ENCODE measurements at places on chromosomes 7 and 10.

DNA sequence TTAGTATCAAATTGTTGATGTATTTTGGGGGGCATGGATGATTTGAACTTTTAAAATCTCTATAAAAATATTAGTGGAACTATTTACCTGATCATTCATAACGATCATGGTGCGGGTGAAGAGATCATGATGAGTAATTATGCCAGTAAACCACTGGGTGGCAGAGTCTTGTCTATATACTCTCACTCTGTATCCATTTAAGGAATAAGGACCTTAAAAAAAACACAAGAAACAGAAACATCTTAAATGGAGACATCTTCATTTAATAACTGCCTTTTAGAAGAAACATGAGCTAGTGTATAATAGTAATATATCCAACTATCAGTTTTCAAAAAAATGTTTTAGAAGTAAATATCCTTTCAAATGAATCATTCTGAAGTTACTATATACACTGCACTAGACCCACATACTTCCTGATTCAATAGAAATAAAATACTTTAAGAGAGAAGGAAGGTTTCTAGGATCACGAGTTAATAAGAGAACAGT, 84.0 kb downstream of the NRBF2 start:
- peak; percentile 72 for DNase-seq

- no peak for DNase-seq
These were observed 103.6 kb downstream of the AHR start for GRCh38 chr7:17401791-17402627.

- no peak for DNase-seq
These were observed 385.6 kb downstream of the DNAJB6 start for GRCh38 chr7:157722137-157723060.

GRCh38 chr10:86164174-86164774, 202.3 kb downstream of the GRID1 start:
- DNase-seq, result no peak

- no peak for DNase-seq
These were observed 148.6 kb upstream of the FAM3C start for GRCh38 chr7:121544726-121545125.

GRCh38 chr10:36779238-36779846, 346.1 kb upstream of the ANKRD30A start:
- DNase-seq, result no peak

DNA sequence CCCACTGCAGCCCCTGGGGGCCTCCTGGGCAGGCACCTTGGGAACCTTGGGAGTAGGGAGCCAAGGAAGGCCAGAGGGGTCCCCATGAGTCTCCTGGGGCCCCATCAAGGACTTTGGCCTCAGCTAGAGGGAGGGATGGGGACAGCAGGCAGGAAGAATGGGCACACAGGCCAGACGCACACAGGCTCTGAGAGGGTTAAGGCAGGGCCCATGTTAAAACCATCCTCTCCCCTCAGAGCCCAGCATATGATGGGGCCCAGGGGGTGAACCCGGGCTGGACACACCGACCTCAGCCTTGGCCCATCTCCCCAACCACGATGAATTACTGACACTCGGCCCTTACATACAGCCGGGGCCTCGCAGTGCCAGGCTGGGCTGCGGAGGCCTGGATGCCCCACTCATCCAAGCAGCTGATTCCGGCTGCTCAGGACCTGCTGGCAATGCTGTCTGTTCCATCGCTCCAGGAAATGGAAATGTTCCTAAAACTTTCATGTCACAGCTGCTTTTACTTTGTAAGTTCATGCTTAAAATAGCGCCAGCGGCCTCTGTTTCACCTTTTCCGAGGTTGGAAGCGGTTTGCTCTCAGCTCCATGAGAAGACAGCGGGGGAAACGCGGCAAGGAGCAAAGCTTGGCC, 17.3 kb upstream of the INPP5A start:
- no peak for DNase-seq

DNA sequence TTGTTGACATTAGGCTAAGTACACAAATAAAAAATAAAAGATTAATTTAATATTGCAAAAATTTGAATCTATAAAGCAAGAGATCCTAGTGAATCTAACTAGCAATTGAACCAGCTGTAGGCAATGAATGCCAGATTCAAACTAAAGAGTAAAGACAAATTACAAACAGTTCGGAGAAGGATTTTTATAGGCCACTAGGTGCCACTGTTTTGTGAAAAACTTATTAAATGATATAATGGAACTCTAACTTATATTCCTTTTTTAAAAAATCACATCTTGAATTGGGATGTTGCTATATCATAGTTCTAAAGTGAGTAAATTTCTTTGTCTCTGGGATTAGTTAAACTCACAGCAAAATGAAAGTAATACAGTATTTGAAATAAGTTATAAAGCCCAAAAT, 39.1 kb upstream of the GNAI1 start:
- no peak for DNase-seq
